Hematopoietic multipotent progenitor cell treated with erythropoietin and hydrocortisone succinate and interleukin-3 and kit ligand, for 17 days (in vitro differentiated cells): ENCODE measurements at places on chromosomes 7 and 10.

DNA sequence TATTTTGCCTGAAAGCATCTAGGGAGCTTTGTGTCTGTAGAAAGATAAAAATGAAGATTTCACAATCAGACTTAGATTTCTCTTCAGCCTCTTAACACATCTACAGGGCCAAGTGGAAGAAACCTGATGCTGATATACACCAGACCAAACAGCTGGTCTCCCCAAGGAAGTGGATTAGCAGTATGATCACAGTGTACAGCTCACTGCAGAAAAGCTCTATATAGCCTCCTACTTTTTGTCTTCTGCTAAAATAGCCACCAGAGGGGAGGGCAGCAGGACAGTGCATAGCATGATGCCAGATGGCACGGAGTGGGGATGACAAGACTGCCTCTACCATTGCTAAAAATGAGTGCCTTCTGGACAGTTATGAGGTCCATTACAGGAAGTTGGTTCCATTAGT, 16.0 kb downstream of the FAM13C start:
- no peak for DNase-seq

DNA sequence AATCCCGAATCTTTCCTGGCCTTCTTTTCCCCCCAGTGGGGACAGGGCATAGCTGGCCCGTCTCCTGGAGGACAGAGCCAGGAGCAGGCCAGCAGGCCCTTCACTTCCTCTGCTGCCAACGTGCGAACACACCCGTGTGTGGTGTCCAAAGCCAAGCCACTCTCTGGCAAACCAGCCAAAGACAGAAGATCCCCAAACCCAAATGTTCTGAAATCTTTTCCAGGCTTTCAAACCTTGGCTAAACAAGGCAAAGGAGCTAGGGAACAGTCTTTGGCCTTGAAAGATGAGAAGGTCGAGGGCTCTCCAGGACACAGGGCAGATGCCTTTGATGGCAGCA, 63.0 kb downstream of the PROSER2 start:
- no peak for DNase-seq

GRCh38 chr7:128135515-128136214, 104.4 kb upstream of the LRRC4 start:
- DNase-seq, result peak; percentile 7

DNA sequence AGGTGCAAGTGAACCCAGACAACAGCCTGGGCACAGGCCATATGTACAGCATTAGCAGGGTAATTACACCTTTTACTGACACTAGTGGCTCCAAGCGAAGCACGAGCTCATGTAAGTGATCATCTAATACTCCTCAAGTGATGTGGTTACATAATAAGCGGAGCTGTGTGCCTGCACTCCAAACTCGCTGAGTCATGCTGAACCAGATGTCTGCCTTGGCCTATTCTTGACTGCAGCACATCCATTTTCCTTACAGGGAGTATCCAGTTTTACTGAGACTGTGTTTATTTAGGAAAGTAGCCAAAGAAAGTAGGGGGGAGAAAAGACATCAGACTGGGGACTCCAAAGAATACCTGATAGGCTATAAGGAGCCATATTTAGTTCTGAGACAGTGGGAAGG, 90.1 kb downstream of the GRM3 start:
- no peak for DNase-seq

- no peak for DNase-seq
Observed at GRCh38 chr10:78351809-78352208, 318.1 kb downstream of the RPS24 start.

DNA sequence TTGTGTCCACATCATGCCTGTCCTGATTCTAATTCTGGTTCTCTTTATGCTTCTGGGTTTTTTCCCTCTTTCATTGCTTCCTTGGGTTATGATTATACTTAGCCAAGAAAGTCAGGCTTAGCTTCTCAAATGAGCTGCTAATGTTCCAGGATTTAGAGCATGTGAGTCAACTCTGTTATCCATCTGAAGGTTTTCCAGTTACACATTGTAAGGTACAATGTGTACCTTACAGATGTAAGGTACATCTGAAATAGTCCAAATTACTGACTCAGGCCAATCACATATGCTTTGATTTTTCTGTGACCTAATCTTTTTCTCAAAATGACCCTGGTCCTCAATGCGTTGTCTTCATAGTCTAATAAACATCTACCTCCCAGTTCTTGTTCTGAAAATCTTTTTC, 13.3 kb upstream of the MIOS start:
- DNase-seq, result no peak

DNA sequence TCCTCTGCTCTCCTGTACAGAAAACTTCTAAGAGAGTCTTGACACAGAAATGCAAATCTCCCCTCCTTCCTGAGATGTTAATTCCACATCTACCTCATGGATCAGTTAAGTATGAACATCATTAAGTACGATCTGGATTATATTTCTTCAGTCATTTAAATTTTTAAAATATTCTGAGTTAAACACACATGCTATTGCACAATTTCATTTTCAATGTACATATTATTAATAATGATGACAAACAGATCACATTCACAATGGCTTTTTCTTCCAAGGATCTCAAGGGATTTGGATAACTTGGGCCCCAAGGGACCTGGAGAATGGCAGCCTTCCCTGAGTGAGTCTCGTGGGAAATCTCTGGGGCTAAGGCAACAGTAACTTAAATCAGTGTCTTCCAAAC, 16.2 kb downstream of the BEND7 start:
- no peak for DNase-seq

- peak; percentile 5 for DNase-seq
Observed at GRCh38 chr7:158407581-158408317, 179.9 kb downstream of the PTPRN2 start.

DNA sequence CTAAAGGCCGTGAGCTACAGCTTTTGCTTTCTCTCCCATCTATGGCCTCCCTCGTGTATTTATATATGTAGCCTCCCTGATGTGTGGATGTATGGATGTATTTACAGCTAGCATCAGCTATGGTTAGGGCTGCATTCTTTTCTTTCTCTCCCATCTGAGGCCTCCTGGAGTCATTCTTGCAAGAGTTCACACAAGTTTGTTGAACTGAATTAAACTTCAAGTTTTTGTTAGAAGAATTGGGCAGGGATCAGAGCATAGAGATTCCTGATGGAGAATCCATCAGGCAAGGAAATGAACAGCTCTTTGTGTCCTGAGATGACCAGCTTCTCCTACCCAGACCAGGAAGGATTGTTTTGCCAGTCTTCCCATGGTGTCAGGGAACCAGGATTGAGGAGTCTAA, 60.3 kb downstream of the AHCYL2 start:
- DNase-seq, result no peak

DNA sequence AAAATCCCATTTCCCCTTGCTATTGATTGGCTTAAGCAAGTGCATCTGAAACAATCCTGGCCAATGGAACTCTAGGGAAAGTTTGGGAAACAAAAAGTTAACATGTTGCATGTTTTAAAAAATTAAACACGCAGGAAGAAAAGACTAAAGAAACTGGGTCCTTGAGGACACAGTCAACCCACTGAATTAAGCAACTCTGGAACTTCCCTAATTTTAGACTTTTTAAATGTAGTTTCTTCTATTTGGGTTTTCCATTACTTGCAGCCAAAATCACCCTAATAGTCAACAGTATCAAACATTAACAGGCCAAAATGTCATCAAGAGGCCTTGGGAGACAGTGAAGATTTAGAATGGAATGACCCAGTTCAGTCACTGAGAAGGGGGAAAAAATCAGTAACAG, 40.6 kb downstream of the OSBPL3 start:
- DNase-seq, result no peak

- DNase-seq, result no peak
Observed at GRCh38 chr10:52890281-52890680, 117.7 kb upstream of the MBL2 start.

- DNase-seq, result no peak
Observed at GRCh38 chr10:91556691-91557566, 75.9 kb downstream of the PPP1R3C start.

DNA sequence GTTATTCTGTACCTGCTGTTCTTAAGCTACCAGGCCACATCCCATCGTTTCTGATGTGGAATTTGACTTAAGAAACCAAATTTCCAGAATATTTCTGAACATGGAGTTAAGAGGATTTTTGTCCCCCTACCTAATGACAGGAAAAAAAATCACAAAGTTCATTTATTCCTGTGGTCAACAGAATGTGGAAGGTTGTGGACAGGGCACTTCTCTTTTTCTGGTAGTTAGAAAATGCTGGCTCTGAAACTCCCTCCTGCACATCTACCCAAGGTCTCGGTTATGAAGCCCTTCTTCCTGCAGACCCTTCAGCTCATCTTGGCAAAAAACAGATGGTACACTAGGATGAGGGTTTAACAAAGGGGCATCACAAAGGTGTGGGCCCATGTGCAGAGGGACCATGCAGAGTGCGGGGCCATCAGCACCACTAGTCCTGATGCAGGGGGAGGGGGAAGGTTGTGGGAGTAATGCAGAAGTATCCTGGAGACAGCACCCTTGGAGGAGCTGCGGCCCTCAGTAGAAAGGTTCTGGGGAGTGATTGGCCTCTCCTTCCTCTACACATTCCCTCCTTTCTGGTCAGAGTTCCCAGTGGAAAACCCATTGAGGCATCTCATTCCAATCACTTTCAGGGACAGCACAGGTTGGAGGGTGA, 9.8 kb downstream of the ALOX5 start:
- no peak for DNase-seq

- no peak for DNase-seq
Observed at GRCh38 chr10:29068966-29069365, 219.9 kb upstream of the LYZL1 start.

DNA sequence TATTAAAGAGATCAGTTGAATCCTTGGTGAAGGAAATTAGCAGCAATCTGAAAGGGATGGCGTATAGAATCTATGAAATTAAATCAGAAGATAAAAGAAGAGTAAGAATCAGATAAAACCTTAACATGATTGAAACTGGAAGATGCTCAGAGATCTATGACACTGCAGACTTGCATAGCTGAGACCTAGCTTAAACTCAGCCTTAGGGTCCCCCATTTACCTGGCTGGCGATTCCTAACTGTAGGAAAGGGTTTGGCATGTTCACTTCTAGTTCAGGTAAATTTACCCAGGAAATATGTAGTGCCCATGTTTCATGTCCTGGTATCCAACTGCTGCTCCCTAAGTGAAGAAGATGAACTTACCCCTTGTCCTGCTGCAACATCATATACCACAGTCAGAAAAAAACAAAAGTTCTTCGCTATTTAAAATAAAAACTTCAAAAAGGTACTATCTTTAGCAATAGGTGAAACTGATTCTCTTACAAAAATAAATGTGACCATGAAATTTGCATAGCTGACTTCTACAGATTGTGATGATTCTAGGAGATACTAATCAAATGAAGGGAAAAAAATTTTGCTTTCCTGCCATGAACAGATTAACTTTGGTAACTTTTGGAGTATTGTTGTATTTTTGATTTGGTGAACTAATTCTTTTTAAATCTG, 47.8 kb upstream of the TMEM243 start:
- no peak for DNase-seq

DNA sequence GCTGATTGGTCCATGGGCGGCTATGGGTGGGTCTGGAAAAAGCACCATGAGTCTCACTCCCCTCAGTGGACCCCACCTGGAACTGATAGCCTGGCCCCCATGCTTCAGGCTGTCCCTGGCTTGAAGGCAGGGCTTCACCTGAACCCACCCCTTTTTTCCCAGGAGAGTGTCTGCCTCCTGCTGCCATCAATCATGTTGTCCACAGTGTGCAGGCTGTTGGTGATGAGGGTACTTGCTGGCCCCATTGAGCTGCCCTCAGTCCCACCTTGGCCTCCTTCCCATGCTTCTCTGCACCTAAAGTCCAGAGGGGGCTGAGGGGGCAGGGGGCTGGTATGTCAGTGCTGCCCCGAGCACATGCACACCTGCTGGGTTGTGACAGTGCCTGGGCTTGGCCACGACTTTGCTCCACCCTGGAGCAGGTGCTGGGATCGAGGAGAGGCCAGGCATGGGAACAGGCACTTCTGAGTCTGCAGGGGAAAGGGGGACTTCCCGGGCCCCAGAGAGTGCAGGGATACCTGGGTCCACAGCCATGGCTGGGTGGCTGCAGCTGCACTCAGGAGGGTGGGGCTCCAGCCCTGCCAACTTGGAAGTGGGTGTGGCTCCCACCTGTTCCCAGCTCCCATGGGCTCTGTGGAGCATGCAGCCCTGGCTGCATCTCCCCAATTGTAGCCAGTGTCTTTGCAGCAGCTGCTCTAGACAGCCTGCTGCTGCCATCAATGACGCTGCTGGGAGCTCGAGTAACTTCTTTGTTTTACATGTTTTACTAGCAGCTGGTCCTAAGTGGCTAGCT, 56.9 kb downstream of the ADK start:
- DNase-seq, result no peak

- DNase-seq, result no peak
Observed at GRCh38 chr7:127514499-127514898, 70.9 kb downstream of the GCC1 start.

GRCh38 chr10:43360086-43360485, 11.3 kb upstream of the FXYD4 start:
- no peak for DNase-seq

DNA sequence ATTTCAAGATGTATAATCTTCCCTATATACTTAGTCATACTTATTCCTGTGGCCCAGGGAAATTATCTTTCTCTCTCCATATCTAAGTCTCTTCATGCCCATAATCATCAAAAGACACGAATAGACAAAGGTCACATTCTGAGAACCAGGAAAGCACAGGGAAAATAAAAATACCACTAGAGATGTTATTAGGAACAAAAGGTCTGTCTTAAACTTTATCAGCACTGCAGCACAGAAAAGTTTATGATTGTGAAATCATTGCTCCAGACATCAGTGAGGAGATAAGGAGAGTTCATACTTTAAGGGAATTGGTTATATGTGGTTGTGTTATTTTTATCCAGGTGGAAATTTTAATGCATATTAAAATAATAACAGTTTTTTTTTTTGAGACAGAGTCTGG, 974.6 kb upstream of the CELF2 start:
- DNase-seq, result no peak

DNA sequence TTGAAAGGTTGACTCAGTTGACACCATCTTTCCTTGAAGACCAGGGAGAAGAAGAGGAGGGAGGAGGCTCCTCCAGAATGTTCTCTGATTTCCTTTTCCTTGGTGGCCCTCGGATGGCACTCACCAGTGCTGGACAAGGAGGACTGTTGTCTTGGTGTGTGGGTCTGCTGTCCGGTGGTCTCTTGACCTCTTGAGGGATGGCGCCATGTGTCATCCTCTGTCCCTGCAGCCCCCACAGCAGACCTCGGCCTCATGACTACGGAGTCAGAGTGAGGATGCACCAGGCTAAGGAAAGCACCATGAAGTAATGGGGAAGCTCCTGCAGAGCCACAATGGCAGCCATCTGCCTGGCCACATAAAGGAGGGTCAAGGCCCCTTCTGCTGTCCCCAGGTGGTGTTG, 475.0 kb downstream of the GLRX3 start:
- no peak for DNase-seq

DNA sequence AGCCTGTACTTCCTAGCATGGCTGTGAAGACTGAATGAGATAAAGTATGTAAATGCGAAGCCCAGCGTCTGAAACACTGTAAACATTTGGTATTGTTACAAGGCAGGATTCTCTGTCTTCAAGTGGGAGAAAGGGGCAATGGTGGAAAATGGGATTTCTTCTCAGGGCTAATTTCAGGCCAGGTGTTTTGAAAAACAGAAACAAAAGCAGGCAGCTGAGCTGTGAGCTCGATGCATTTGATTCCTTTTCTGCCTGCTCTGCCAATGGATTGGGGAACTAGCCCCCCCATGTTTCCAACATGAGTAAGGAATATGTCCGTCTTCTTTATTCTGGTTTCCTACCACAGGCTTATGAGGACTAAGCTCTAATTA, 732.1 kb upstream of the AUTS2 start:
- DNase-seq, result no peak
